Mesenchymal stem cell (in vitro differentiated cells and primary cell): ENCODE measurements at places on chromosomes 16 and 17.

GRCh38 chr17:77459018-77459755 lies 318.4 kb downstream of the SEC14L1 start:
- H3K27ac ChIP-seq = no peak overlapping the region
- DNase-seq = peak; percentile 54
- H3K4me1 ChIP-seq = peaks cover 59% of the 10 kb centered on the region
- no peak overlapping the region for H3K4me3 ChIP-seq
- H3K27me3 ChIP-seq = no peaks in the 10 kb centered on the region

DNA sequence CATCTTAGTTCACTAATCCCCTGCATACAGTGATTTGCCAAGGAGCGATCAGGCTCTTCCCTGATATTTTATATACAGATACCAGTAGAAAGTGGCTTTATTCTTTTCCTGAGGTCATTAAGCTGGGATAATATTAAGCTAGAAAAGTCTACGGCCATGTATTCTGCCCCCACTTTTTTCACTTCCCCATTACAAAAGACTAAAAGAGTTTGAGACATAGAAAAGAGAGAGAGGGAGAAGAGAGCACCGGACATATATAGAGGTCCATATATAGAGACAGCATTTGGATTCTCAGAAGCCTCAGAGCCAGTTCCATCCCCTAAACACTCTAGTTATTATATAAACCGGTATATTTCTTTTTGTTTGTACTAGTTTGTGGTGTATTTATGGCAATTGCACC lies 166.5 kb upstream of the ANKFN1 start:
- no peak for DNase-seq
- H3K4me1 ChIP-seq = no peaks in the 10 kb centered on the region
- H3K27ac ChIP-seq = no peak overlapping the region
- no peak overlapping the region for H3K4me3 ChIP-seq

DNA sequence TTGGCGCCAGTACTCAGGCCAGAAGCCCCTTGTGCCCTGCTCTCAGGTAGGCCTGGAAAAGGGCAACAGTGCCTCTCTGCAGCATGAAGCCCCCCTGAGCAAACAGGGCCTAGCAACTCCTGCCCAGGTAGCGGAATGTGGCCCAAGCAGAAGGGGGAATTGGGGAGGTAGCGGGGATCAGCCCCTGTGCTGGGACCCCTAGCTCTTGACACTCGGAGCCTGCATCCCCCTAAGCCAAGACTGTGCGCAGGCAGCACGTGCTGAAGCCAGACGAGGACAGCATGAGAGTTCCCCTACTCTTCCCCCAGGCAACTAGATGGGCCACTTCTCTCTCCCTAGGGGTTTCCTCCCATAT lies 823 bp upstream of the CD2BP2 start:
- H3K4me3 ChIP-seq = peak overlapping the region; percentile 59
- peaks cover 38% of the 10 kb centered on the region for H3K4me1 ChIP-seq
- DNase-seq = no peak
- peak overlapping the region; percentile 94 for H3K27ac ChIP-seq

DNA sequence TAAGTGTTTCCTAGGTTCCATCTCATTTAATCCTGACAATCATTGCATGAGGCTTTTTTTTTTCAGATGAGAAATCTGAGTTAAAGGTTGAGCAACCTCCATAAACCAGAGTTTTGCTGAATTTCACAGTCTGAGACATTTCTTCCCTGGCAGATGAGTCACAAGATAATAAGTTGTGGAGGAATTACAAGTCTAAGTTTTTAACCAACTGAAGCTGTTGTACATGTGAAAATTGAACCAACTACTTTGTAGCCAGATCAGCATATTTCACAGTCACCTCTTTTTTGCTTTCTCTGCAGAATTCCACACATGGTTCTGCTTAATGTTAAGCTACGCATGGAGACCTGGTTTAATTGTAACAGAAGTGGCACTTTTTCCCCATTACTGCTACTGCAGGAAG lies 765.6 kb downstream of the CDH11 start:
- H3K27me3 ChIP-seq = no peaks in the 10 kb centered on the region
- H3K4me3 ChIP-seq = no peak overlapping the region
- no peaks in the 10 kb centered on the region for H3K36me3 ChIP-seq
- peaks cover 3% of the 10 kb centered on the region for H3K4me1 ChIP-seq
- peak overlapping the region; percentile 79 for H3K27ac ChIP-seq

DNA sequence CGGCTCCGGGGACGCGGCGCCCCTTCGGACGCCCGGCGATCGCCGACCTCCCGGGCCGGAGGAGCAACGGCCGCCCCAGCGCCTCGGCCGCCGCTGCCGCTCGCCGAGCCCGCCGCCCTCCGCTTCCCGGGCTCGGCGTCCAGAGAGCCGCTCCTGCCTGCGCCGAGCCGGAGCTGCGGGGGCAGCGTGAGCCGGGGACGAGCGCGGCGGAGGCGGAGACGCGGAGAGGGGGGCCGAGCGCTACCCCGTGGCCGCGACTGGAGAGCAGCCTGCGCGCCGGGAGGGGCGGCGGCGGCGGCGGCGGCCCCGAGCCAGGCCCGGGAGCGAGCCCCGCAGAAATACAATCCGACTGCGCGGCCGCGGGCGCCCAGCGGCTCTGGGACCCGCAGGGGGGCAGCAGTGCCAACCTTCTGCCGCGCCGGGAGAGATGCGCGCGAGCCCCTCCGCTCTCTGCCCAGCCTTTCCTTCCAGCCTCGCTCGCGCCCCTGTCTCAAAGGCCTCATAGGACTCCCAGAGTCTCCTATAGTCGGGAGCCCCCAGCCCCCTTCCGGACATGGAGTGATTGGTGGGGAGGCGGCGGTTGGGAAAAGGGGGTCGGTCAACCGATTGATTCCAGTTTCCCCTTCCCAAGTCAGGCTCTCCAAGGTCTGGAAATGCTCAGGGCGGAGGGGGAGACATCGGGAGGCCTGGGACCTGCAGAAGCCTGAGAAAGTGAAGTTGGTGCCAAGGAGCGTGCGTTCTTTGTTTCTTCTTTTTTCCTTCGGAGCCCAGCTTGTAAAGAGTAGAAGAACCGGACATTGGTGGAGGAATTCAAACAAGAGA lies 1.0 kb upstream of the SDK2 start:
- peak; percentile 24 for DNase-seq
- H3K27ac ChIP-seq = no peak overlapping the region
- peaks cover 70% of the 10 kb centered on the region for H3K27me3 ChIP-seq
- no peak overlapping the region for H3K4me3 ChIP-seq
- H3K36me3 ChIP-seq = no peaks in the 10 kb centered on the region

DNA sequence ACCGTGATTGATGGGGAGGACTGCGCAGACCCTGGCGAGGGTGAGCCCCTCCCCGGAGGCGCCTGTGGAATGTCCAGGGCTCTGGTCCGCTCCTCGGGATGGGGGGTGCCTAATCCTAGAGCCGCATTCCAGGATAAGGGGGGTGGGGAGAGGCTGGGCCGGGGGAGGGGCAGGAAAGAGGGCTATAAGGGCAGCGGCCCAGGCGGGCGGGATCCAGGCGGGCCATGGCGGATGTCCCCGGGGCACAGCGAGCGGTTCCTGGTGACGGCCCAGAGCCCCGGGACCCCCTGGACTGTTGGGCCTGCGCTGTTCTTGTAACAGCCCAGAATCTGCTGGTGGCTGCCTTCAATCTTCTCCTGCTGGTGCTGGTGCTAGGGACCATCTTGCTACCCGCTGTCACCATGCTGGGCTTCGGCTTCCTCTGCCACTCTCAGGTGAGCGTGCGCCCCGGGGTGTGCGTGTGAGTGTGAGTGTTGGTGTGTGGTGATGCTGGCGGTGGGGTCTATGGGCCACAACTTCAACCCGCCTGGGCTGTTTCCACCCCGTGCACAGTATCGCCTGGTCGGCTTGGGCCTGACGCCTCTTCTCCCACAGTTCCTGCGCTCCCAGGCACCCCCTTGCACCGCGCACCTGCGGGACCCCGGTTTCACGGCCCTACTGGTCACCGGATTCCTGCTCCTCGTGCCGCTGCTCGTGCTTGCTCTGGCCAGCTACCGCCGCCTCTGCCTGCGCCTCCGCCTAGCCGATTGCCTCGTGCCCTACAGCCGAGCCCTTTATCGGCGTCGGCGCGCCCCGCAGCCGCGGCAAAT lies at the start of gene TMEM88:
Gene TMEM88 (plus strand): TSS at position 216 of the 809 bp plus-strand sequence. CDS start 9 bp downstream, at position 225.
- H3K27me3 ChIP-seq = no peaks in the 10 kb centered on the region
- peak within 1 kb of the TSS; percentile 19 for H3K27ac ChIP-seq
- H3K4me3 ChIP-seq = peak within 1 kb of the TSS; percentile 56
- DNase-seq = peak; percentile 50
- peaks cover 37% of the 10 kb centered on the region for H3K4me1 ChIP-seq

- no peaks in the 10 kb centered on the region for H3K4me1 ChIP-seq
- H3K4me3 ChIP-seq = no peak overlapping the region
- no peaks in the 10 kb centered on the region for H3K27me3 ChIP-seq
- DNase-seq = no peak
- no peak overlapping the region for H3K27ac ChIP-seq
- H3K36me3 ChIP-seq = no peaks in the 10 kb centered on the region
These were observed 108.4 kb upstream of the ZKSCAN2 start for GRCh38 chr16:25366078-25366477.

DNA sequence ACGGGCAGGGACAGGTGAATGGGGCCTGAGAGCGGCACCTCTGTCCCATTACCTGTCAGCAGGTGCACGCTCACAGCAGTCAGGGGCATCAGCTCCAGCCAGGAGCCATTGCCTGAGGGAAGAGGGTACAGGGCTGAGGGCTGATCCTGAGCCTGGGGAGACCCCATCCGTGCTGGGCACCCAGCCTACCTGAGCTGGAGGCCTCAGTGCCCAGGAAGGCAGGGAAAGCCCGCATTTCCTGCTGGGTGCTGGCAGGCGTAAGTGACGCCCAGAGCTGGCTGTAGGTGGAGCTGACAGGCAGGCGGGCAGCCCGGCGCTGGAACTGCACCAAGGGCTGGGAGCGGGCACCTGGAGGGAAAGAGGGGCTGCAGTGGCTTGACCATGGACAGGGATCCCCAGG lies 7.4 kb downstream of the FAM171A2 start:
- peaks cover 3% of the 10 kb centered on the region for H3K27me3 ChIP-seq
- peaks cover 21% of the 10 kb centered on the region for H3K4me1 ChIP-seq
- no peak overlapping the region for H3K4me3 ChIP-seq
- DNase-seq = no peak
- H3K36me3 ChIP-seq = peaks cover 64% of the 10 kb centered on the region
- H3K27ac ChIP-seq = no peak overlapping the region

DNA sequence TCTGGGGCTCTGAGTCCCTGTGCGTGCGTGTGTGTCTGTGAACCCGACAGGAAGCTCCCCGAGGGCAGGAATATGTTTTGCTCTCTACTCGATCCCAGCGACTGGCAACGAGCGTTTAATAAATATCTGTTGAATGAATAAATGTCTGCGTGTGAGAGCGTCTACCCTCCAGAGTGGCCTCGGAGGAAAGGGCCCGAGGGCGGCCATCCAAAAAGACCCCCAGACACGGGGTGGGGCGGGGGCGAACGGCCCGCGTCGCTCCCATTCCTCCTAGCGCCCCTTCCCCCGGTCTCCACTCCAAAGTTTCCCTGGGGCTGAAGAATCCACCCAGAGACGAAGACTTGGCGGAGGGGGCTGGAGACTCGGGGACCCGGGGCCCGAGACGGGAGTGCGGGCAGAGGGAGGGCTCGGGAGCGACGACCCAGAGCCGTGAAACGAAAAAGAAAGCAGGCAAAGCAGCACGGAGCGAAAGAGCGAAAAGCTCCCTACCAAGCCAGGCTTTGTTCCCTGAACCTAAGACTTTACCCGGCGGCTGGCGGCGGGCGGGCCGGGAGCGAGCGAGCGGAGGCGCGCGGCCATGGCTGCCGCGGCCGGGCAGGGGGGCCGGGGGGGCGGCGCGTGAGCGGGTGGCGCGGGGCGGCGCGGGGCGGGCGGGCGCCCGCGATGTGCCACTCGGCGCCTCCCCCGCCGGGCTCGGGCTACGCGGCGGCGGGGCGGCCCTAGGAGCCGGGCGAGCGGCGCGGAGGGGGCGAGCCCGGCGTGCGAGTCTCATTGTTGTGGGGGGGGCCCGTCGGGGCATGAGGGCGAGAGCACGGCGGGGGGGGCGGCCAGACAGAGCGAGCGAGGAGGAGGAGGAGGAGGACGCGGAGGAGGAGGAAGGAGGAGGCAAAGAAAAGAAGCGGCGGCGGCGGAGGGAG lies at the start of gene MLLT6:
Gene MLLT6 (plus strand): TSS at position 668 of the 917 bp plus-strand sequence. CDS start 360 bp downstream, outside the sequence.
- H3K4me1 ChIP-seq = peaks cover 51% of the 10 kb centered on the region
- peak within 1 kb of the TSS; percentile 78 for H3K4me3 ChIP-seq
- no peaks in the 10 kb centered on the region for H3K27me3 ChIP-seq
- peaks cover 17% of the 10 kb centered on the region for H3K36me3 ChIP-seq
- DNase-seq = peak; percentile 85

DNA sequence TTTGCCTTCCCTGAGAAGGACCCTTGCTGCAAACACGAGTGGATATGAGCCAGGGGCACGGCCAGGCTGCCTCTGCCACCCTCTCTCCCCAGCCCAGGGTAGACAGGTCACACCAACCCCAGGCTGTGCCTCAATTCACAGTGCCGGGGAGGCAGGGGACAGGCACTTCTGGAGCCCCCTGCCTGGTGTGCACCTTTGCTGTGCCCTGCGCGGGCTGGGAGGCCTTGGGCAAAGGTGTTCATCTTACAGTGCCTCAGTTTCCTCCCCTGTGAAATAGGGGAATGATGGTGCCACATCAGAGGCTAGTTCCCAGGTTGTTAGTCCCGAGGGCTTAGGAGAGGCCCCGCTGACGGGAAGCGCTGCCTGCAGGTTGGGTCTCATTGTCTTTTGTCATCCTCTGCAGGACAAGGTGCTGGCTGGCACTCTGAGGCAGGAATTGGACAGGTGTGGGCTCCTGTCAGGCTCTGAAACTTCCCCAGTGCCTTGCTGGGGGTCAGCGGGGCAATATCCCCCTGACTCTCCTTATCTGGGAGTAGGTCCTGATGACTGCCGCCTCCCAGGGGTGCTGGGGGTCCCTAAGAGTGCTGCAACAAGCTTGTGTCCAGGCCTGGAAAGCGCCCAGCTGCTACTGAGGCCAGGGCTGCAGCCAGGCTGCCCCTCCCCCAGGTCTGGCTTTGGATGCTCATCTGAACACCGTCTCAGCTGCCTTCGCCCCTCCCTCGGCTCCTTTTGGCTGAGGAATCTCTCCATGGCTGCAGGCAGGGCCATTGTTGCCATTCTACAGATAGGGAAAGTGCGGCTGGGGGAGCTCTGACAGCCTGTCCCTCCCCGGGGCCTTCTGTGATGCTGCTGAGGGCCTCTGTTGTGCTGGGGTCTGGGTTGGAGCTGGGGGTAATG lies 3.1 kb downstream of the PRSS21 start:
- H3K4me1 ChIP-seq = no peaks in the 10 kb centered on the region
- no peak for DNase-seq
- no peak overlapping the region for H3K4me3 ChIP-seq
- no peaks in the 10 kb centered on the region for H3K36me3 ChIP-seq
- no peak overlapping the region for H3K27ac ChIP-seq

- no peak overlapping the region for H3K4me3 ChIP-seq
- H3K36me3 ChIP-seq = no peaks in the 10 kb centered on the region
- H3K4me1 ChIP-seq = peaks cover 4% of the 10 kb centered on the region
- no peak for DNase-seq
- H3K27ac ChIP-seq = no peak overlapping the region
These were observed 59.0 kb downstream of the MSI2 start for GRCh38 chr17:57315061-57316015.

GRCh38 chr17:61510237-61510636 lies 58.0 kb downstream of the TBX4 start:
- no peak overlapping the region for H3K4me3 ChIP-seq
- DNase-seq = no peak
- no peaks in the 10 kb centered on the region for H3K36me3 ChIP-seq
- H3K4me1 ChIP-seq = peaks cover 2% of the 10 kb centered on the region

- no peaks in the 10 kb centered on the region for H3K36me3 ChIP-seq
- peaks cover 6% of the 10 kb centered on the region for H3K4me1 ChIP-seq
- peak; percentile 51 for DNase-seq
- H3K4me3 ChIP-seq = peak overlapping the region; percentile 40
- H3K27ac ChIP-seq = no peak overlapping the region
These were observed 94.2 kb downstream of the NTN1 start for GRCh38 chr17:9115214-9116191.
